GM12878 (cell line): ENCODE measurements at places on chromosomes 12 and 14. TPM values are rescaled to one million over a fixed set of nuclear protein-coding genes. Genes with fewer than 3 reads are reported as not detected.

DNA sequence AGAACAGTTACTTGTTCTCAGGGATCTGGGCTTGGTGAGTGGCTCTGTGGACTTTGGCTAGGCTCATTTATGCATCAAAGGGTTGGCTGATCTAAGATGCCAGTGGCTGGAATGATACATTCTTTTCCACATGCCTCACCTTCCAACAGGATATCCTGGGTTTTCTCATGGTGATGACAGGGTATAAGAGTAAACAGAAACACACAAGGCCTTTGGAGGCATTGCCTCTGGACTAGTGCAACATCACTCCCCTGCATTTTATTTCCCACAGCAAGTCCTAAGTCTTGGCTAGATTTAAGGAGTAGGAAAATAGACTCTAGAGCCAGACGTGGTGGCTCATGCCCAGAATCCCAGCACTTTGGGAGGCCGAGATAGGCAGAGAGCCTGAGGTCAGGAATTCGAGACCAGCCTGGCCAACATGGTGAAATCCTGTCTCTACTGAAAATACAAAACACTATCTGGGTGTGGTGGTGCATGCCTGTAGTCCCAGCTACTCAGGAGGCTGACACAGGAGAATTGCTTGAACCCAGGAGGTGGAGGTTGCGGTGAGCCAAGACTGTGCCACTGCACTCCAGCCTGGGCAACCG, 47.9 kb downstream of the RPH3A start:
- no peak for DNase-seq

- no peak for DNase-seq
Measured at GRCh38 chr14:50475460-50475859, 56.9 kb downstream of the MAP4K5 start.

GRCh38 chr12:100964028-100964427, 169.5 kb downstream of the ANO4 start:
- DNase-seq: no peak

- no peak for DNase-seq
Measured at GRCh38 chr12:110266980-110267620, 13.9 kb upstream of the ATP2A2 start.

Gene BCL11B
- polyA plus RNA-seq: 0.66 and 0.71 TPM in 2 replicates

Gene BRMS1L
- polyA plus RNA-seq: 22.2 and 22.5 TPM in 2 replicates

- DNase-seq: no peak
Measured at GRCh38 chr14:30706704-30707103, 84.6 kb downstream of the SCFD1 start.

GRCh38 chr14:103715052-103716000, at the start of the genes XRCC3 and ZFYVE21:
TSS of gene XRCC3 (minus strand) at chr14:103715451. CDS start at chr14:103711087, 4,364 bp downstream.
TSS of gene ZFYVE21 (plus strand) at chr14:103715810. CDS start at chr14:103715842, 32 bp downstream.
- peak; percentile 98 for DNase-seq

DNA sequence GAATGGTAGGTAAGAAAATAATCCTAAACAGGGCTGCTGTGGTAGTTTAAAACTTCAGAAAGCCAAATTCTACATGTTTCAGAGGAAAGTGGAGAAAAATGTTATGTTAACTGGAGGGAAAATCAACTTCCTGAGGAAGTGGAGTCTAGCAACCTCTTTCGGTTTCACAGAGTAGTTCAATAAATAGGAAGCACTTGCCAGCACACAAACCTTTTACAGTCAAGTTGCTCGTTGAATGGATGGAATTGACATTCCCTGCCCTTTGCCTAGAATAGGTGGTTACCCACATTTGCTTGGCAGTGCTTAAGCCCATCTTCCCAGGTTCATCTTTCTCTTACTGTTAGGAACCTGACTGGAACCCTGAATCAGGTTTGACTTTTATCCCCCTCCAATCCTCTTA, 15.9 kb downstream of the ANKRD13A start:
- no peak for DNase-seq

Gene DNAJC22
- 0.07 TPM in 1 of 2 replicates, not detected in the other for polyA plus RNA-seq

Gene SINHCAF
- polyA plus RNA-seq: 76.2 and 84.4 TPM in 2 replicates

Gene PLEK2
- polyA plus RNA-seq: not detected in 2 replicates

- no peak for DNase-seq
Measured at GRCh38 chr12:126069549-126070165, 1004.4 kb downstream of the AACS start.

Gene KSR2
- polyA plus RNA-seq: 0.01 TPM in 2 replicates

DNA sequence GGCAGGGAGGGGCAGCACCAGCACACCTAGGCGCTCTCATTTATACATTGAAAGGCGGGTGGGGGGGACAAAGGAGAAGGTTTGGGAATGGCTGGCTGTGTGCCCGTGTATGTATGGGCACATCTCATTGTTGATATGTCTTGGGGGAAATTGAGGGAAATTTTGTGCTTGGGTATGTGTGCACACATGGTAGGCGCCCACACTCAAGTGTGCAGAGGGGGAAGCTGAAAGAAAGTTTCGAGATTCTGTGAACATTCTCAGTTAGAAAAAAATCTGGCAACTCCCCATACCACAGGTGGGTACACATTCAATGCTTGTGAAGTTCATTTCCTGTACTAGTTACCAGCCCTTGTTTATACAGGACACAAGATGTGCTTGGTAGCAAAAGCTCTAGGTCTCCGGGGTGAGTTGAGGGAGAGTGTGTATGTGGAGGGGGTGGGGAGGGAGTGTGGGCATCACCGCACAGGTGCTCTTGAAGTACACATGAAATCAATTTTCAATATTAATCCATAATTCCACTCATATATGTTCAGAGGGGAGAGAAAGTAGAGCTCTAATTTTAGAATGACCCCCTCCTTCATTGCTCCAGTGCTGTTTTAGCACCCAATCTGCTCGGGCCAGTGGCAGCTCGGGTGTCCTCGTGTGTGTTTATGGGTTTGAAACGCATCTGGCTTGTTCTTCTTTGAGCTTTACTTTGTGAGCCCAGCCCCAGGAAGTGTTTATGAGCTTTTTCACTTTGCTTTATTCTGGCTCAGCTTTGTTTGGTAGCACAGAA, 286.0 kb downstream of the ZFP36L1 start:
- DNase-seq: peak; percentile 96

- DNase-seq: no peak
Measured at GRCh38 chr14:50360851-50361250, 35.8 kb downstream of the CDKL1 start.

DNA sequence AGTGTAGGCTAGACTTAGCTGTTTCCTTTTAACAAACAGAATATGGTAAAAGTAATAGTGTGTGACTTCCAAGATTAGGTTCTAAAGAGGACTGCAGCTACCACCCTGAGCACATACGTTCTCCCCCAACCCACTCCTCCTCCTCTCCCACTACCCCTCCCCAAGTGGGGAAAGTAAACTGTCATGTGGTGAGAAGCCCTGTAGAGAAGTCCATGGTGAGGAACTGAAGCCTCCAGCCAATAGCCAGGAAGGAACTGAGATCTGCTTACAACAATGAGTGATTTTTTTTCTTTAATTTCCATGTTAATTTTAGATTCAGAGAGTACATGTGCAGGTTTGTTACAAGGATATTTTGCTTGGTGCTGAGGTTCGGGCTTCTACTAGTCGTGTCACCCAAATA, 57.0 kb upstream of the EGLN3 start:
- DNase-seq: no peak

Gene DIO3
- not detected in 2 replicates for polyA plus RNA-seq

Gene TOMM20L
- not detected in 2 replicates for polyA plus RNA-seq

Gene GSC
- polyA plus RNA-seq: not detected in 2 replicates

DNA sequence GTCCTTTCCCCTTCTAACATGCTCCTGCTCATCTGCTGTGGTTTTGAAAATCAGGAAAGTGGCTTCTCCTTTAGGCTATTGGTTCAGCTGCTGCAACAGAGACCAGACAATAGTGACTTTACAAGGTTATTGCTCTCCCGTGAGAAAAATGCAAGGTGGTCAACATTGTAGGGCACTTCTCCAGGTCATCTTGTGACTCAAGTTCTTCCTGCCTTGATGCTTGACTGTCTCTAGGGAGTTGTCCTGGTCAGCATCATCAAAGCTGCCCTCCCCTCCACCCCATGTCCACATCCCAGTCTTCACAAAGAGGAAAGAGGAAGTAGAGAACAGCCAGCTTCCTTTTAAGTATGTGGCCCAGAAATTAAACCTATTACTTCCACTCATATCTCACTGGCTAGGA, 3.9 kb upstream of the TMEM63C start:
- no peak for DNase-seq

- DNase-seq: no peak
Measured at GRCh38 chr12:108252523-108252922, 86.6 kb downstream of the CMKLR1 start.

Gene RHEBL1
- polyA plus RNA-seq: 11.0 and 14.5 TPM in 2 replicates

GRCh38 chr12:622416-622815, 40.8 kb downstream of the NINJ2 start:
- no peak for DNase-seq

- no peak for DNase-seq
Measured at GRCh38 chr14:53601409-53601808, 355.2 kb downstream of the BMP4 start.

Gene PLCZ1
- polyA plus RNA-seq: not detected in 2 replicates

- DNase-seq: peak; percentile 76
Measured at GRCh38 chr12:108297895-108298760, 41.0 kb downstream of the CMKLR1 start.

Gene PHC1
- polyA plus RNA-seq: 2.2 and 2.4 TPM in 2 replicates

Gene PLXNC1
- polyA plus RNA-seq: 5.9 and 6.3 TPM in 2 replicates

DNA sequence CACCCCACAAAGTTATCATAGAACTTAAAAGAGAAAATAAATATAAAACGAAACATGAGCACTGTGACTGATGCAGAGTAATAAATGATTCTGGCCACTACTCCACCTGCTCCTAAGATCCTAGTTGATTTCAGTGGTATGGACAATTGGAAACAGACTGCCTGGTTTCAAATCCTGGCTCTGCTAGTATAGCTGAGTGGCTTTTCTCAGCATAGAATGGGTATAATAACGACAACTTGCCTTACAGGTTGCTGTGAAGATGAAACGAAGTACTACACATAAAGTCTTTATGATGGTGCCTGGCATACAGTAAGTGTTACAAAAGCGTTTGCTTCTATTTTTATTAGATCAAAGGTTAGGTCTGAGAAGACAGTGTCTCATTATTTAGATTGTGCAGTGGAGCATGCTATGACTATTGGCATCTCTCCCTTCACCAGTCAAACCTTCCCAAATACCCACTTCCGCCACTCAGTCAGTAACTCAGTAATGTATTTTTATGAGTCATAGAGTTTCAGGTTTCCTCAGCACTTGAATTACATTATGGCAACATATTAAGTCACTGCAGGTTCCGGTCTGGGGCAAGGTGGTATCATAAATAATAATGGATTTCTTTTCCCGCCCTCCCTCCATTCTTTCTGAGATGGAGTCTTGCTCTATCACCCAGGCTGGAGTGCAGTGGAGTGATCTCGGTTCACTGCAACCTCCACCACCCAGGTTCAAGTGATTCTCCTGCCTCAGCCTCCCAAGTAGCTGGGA, 29.7 kb upstream of the NR2C1 start:
- peak; percentile 90 for DNase-seq

Gene ARHGEF25
- not detected in 2 replicates for polyA plus RNA-seq

Gene PPM1H
- 0.19 and 0.27 TPM in 2 replicates for polyA plus RNA-seq

Gene AJUBA
- 0.32 TPM in 1 of 2 replicates, not detected in the other for polyA plus RNA-seq

Gene PGF
- polyA plus RNA-seq: 2.6 and 4.2 TPM in 2 replicates

Gene SLC7A7
- polyA plus RNA-seq: 28.8 and 31.1 TPM in 2 replicates

Gene SMIM41
- not detected in 2 replicates for polyA plus RNA-seq

DNA sequence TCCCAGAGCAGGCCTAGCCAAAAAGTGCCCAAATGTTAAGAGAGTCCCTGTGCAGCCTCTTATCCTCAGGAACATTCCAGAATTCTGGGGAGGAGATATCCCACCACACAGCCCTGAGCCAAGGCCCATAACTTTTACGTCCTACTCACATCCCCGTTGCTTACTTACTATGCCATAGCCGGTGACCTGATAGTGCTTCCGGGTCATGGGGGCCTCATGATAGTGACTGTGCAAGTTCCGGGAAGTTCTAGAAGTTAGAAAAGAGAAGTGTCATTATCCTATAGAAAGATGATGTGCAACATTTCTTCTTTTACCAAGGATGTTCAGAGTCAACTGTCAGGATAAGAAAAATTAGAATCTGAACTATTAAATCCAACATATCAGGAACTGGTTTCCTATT, 15.6 kb upstream of the NGB start:
- DNase-seq: no peak

GRCh38 chr14:102667703-102668102, 75.3 kb downstream of the RCOR1 start:
- no peak for DNase-seq

DNA sequence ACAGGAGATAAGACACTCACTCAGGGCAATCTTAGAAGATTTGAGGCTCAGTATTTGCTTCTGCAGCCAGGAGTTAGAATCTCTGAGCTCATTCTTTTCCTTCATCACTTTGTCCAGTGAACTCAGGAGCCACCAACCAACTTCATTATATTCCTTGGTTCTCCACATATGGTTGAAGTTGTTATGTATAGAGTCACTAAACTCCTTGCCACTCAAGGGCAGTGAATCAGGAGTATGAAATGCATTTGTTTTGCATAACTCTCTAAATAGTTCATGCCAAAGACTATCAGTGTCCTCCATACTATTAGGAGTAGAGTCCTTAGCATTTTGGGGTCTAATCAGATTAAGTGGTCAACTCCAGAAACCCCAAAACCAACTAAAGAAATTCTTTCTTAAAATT, 150.6 kb downstream of the CCDC59 start:
- DNase-seq: no peak

GRCh38 chr12:94640134-94640928, 10.0 kb downstream of the TMCC3 start:
- peak; percentile 88 for DNase-seq
